ENCODE measurements at places on chromosomes 4 and X.

GRCh38 chr4:70533211-70533610, 14.8 kb downstream of the AMTN start:
- no peak for DNase-seq

- DNase-seq, result no peak
Observed at GRCh38 chr4:101693842-101694398, 96.6 kb upstream of the BANK1 start.

DNA sequence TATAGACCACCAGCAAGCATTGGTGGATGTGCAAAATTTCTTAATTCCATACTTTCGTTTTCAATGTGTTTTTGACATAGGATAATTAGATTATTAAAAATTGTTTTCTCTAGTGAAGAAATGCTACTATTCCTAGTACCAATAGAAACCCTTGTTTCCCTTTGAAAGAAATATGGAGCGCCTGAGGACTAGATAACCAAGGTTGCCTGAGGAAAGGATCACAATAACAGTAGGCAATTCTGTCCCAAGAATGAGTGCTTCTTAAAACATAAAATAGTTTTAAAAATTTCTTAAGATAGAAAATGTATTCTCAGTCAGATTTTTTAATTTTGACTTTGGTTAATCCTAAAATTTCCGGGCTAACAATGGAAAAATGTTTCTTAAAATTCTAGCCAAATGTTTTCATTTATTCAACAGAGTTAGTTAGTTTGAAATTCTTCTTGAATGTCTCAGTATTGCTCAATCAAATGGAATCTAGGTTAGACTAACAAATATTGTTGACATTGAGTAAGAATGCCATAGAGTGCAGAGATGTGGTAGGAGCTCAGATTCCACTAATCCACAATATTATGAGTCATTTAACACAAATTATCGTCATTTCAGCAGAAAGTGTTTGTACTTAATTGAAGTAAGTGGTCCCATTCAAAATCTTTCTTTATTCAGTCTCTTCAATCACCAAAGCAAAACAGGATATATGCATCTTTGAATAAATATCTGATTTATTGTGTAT, 666.0 kb downstream of the GRID2 start:
- DNase-seq, result no peak

GRCh38 chrX:12702509-12703091, 88.6 kb upstream of the PRPS2 start:
- no peak for DNase-seq

GRCh38 chr4:15149839-15150592, 147.7 kb downstream of the CPEB2 start:
- no peak for DNase-seq
